Prostate gland (tissue), 2 donors: ENCODE measurements at places on chromosomes 16 and 17. TPM values are rescaled to one million over a fixed set of nuclear protein-coding genes. Genes with fewer than 3 reads are reported as not detected.

DNA sequence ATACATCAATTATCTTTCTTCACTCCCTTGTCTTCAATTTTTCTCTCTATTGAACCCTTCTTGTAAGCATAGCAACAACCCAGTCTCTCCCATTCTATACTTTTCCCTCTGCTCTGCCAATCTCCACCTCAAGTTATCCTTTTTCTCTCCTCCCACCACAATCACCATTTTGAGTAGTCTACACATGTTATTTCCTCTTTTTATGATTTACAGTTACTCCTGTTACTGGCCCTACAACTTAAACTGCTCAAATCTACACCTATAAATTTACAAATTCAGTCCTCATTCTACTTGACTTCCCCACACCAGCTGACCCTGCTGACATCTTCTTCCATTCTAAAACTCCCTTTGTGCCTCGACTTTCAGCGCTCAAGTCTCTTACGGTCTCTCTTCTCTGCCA is 84.6 kb downstream of the SPAG9 start:
- no peak for DNase-seq
- no peaks in the 10 kb centered on the region for H3K36me3 ChIP-seq
- no peak overlapping the region for H3K27ac ChIP-seq
- H3K4me3 ChIP-seq, result no peak overlapping the region
- H3K4me1 ChIP-seq, result no peaks in the 10 kb centered on the region

- H3K27ac ChIP-seq, result no peak overlapping the region
- H3K4me3 ChIP-seq, result no peak overlapping the region
- no peak for DNase-seq
- no peaks in the 10 kb centered on the region for H3K36me3 ChIP-seq
Observed at GRCh38 chr16:53605831-53606400, 97.7 kb downstream of the RPGRIP1L start.

GRCh38 chr17:79907217-79907715 is 68.0 kb upstream of the CBX4 start:
- H3K27ac ChIP-seq, result no peak overlapping the region
- no peaks in the 10 kb centered on the region for H3K36me3 ChIP-seq
- DNase-seq, result no peak
- H3K4me3 ChIP-seq, result no peak overlapping the region

DNA sequence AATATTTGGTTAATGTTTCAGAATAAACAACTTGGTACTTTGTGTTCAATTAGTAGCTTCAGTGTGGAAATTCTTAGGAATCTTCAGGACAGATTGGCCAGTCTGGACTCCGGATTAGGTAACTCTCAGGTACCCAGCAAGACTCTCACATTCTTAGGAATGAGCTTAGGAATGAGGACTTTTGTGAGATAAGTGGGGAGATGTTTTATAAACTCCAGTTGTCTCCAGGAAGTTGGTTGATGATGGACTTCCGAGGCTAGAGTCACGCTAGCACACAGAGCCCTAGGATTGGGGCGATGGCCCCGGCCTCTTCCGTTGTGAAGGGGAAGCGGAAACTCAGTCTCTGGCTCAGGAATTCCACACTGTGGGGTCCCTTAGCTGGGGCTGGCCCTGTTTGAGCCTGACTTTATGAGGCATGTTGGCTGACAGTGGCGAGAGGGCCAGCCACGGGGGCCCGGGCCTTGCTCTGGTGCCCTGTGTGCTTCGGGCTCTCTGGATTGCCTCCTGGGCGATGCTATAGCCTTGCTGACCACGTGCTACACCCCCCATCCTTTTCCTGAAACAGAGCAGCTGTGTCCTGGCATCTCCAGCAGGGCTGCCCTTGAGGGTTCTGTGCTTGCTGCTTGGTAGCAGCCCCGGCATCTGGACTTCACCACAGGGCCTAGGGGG is 32.4 kb downstream of the RAB11FIP3 start:
- no peaks in the 10 kb centered on the region for H3K27me3 ChIP-seq
- H3K27ac ChIP-seq, result peak overlapping the region; percentile 73
- no peak overlapping the region for H3K4me3 ChIP-seq

DNA sequence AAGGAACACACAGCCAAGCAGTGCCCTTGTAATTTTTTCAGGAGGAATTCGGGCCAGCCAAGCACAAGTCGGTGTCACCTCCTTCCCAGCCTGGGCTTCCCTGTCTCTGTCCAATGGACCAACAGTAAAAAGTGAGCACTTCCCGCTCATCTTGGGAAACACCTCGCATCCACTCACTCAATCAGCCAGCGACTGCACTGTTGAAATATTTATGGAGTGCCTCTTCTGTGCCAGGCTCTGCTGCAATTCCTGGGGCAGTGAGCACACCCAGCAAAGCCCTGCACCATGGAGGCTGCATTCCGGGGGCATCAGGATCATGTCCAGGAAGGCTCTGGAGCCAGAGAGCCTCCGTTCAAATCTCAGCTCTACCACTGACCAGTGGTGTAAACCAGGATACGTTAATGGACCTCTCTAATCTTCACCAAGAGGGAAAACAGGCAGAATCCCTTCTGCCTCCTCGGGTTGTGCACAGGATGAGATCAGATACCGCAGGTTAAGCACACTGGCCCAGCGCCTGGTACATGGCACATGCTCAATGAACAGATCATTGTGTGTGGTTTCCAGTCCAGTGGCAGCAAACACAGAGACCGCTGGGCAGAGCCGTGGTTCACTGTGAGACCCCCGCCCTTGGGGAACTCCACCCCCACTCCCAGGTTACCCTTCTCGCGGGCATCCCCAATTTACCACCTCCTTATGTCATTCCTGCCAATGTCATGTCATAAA is 194.3 kb downstream of the ZNF423 start:
- H3K4me3 ChIP-seq, result no peak overlapping the region
- no peaks in the 10 kb centered on the region for H3K4me1 ChIP-seq
- no peak overlapping the region for H3K27ac ChIP-seq
- no peaks in the 10 kb centered on the region for H3K36me3 ChIP-seq
- no peak for DNase-seq

GRCh38 chr17:13909901-13910519 is 159.3 kb upstream of the COX10 start:
- H3K4me1 ChIP-seq, result no peaks in the 10 kb centered on the region
- H3K36me3 ChIP-seq, result no peaks in the 10 kb centered on the region
- H3K4me3 ChIP-seq, result no peak overlapping the region
- H3K27me3 ChIP-seq, result no peaks in the 10 kb centered on the region
- H3K27ac ChIP-seq, result no peak overlapping the region

DNA sequence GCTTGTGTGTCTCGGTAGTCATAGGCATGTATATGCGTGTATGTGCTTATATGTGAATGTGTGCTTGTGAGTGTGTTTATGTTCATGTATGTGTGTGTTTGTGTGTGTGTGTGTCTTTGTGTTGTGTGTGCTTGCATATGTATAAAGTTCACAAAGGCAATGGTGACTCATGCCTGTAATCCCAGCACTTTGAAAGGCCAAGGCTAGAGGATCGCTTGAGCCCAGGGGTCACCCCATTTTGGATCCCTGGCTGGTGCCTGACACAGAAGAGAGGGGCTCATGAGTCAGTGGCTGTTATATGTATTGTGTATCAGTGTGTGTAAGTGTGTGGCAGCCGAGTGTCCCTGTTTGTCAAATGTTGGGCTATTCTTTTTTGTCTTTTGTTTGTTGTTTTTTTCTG is 69.3 kb downstream of the ABCC1 start:
- no peaks in the 10 kb centered on the region for H3K27me3 ChIP-seq
- H3K4me3 ChIP-seq, result no peak overlapping the region
- no peak for DNase-seq
- H3K27ac ChIP-seq, result no peak overlapping the region
- H3K36me3 ChIP-seq, result no peaks in the 10 kb centered on the region
- peaks cover 6% of the 10 kb centered on the region for H3K4me1 ChIP-seq

- H3K4me3 ChIP-seq, result no peak overlapping the region
- H3K4me1 ChIP-seq, result no peaks in the 10 kb centered on the region
Observed at GRCh38 chr17:12907477-12907876, 110.3 kb downstream of the ELAC2 start.

DNA sequence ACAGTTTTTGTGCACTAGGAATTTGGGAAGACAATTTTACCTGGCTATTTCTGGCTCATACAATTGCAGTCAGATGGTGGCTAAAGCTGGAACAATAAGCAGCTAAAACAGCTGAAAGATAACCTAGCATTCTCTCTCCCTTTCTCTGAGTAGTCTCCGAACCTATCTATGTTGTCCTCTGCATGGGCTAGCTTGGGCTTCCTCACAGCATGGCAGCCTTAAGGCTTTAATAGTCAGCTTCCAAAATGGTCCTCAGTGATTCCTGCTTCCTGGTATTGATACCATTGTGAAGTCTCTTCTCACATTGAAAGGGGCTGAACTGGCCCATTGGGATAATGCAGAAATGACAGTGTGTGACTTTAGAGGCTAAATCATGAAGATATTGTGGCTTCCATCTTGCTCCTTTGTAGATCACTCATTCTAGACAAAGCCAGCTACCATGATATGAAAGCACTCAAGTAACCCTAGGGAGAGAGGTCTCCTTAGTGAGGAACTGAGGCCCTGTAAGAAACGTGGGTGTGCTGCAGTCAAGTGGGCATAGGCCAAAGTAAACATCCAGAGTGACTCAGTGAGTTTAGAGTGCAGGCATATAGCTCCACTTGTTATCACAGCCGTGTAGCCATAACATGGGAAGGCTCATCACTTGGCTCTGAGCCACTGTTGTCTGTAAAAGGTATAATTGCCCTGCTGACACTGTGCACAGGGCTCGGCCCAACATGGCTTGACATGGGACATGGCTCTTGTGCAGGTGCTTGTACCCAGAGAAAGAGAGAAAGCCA is 5.5 kb upstream of the VKORC1 start:
- H3K27ac ChIP-seq, result no peak overlapping the region
- H3K36me3 ChIP-seq, result no peaks in the 10 kb centered on the region
- no peak overlapping the region for H3K4me3 ChIP-seq
- no peaks in the 10 kb centered on the region for H3K4me1 ChIP-seq
- no peak for DNase-seq

GRCh38 chr16:16025214-16025968 is 76.0 kb downstream of the ABCC1 start:
- no peaks in the 10 kb centered on the region for H3K27me3 ChIP-seq
- peak overlapping the region; percentile 56 for H3K27ac ChIP-seq
- no peaks in the 10 kb centered on the region for H3K36me3 ChIP-seq
- H3K4me1 ChIP-seq, result peaks cover 20% of the 10 kb centered on the region

DNA sequence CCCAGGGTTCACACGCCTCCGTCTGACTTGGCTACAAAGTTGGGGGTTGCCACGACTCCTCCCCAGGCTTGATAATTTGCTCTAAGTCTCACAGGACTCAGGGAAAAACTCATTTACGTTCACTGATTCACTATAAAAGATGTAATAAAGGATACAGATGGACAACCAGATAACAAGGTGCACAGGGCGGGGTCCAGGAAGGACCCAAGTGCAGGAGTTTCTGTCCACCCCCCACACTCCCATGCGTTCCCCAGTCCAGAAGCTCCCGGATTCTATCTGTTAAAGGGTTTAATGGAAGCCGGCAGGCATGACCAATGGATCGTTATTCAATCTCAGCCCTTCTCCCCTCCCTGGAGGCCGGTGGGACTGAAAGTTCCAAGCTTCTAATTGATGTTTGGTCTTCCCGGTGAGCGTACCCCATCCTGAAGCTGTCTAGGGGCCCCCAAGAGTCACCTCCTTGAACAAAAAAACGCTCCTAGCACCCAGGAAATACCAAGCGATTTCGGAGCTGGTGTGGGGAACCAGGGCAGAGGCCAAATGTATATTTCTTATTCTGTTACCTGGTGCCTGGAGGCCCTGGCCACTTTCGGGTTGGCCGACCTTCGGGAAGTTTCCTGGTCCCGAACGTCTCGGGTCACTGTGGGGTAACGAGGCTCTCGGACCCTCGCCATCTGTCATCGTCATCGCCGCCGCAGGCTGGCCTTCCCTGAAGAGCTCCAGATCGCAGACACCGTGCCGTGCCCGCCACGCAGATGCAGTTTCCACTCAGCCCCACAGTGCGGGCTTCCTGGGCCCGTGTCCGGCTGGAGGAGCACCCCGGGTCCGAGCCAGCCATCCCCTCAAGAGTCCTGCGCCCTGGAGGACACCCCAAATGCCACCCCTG is 13.5 kb upstream of the METRNL start:
- no peaks in the 10 kb centered on the region for H3K27me3 ChIP-seq
- no peak for DNase-seq
- no peaks in the 10 kb centered on the region for H3K4me1 ChIP-seq
- H3K4me3 ChIP-seq, result no peak overlapping the region
- H3K36me3 ChIP-seq, result no peaks in the 10 kb centered on the region

- peaks cover 3% of the 10 kb centered on the region for H3K27me3 ChIP-seq
- H3K4me1 ChIP-seq, result no peaks in the 10 kb centered on the region
- no peaks in the 10 kb centered on the region for H3K36me3 ChIP-seq
Observed at GRCh38 chr16:71373073-71373472, 14.6 kb downstream of the CALB2 start.

DNA sequence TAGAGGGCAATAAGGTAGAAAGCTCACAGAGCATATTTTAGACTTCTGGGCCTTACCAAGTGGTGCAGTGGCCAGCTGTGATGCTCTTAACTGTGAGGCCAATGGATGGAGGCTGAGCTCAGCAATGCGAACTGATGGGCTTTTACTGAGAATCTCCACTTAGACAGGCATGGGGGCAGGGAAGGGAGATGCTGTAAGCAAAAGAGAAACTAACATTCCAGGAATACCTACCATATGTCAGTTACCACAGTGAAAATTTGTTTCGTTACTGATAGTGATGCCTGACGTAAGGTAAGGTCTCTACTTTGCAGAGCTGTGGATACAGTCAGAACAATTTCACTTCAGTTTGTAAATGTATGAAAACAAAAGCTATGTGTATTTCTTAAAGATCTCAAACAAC is 250.6 kb upstream of the ZFHX3 start:
- H3K4me1 ChIP-seq, result no peaks in the 10 kb centered on the region
- no peaks in the 10 kb centered on the region for H3K36me3 ChIP-seq
- no peak overlapping the region for H3K4me3 ChIP-seq
- H3K27ac ChIP-seq, result no peak overlapping the region

- no peak for DNase-seq
- H3K27ac ChIP-seq, result no peak overlapping the region
- H3K27me3 ChIP-seq, result no peaks in the 10 kb centered on the region
Observed at GRCh38 chr16:21646091-21646490, 6.3 kb downstream of the IGSF6 start.

DNA sequence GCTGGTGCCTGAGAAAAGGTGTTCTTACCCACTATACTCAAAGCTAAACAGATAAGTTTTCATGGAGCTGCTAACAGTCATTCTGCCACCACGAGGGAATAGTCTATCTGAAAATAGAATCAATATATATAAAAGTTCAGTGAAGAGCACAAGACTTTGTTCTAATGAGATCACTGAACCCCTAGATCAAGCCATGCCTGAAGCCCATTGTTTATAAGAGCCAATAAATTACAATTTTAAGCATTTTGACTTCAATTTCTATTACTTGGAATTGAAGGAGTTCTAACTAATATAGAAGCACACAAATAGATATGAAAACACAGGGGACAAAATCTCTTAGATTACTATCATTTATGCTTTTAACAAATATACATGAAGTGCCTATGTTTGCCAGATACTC is 24.4 kb upstream of the ERCC4 start:
- no peaks in the 10 kb centered on the region for H3K36me3 ChIP-seq
- no peak for DNase-seq
- H3K4me1 ChIP-seq, result no peaks in the 10 kb centered on the region
- H3K4me3 ChIP-seq, result no peak overlapping the region

GRCh38 chr17:81719410-81720266 is 7.6 kb downstream of the SLC25A10 start:
- no peaks in the 10 kb centered on the region for H3K36me3 ChIP-seq
- no peak overlapping the region for H3K27ac ChIP-seq
- H3K4me1 ChIP-seq, result peaks cover 8% of the 10 kb centered on the region
- no peak for DNase-seq
- H3K27me3 ChIP-seq, result no peaks in the 10 kb centered on the region

Gene ZP2
- total RNA-seq, result not detected

Gene GP2
- total RNA-seq, result 971 TPM

Gene GPRC5B
- 19.4 TPM for total RNA-seq

Gene CCL18
- 2.4 TPM for total RNA-seq

Gene TP53TG3D
- total RNA-seq, result not detected

Gene OR3A3
- total RNA-seq, result not detected

Gene ADAD2
- 0.91 TPM for total RNA-seq

Gene AOC2
- 4.9 TPM for total RNA-seq

Gene BCO1
- 0.18 TPM for total RNA-seq

Gene MPP2
- 17.7 TPM for total RNA-seq

Gene SDR42E2
- total RNA-seq, result not detected
